ENCODE measurements at places on chromosomes 1 and 21.
A peak's percentile ranks its signal among the peaks of the same experiment; 100 is the strongest.

DNA sequence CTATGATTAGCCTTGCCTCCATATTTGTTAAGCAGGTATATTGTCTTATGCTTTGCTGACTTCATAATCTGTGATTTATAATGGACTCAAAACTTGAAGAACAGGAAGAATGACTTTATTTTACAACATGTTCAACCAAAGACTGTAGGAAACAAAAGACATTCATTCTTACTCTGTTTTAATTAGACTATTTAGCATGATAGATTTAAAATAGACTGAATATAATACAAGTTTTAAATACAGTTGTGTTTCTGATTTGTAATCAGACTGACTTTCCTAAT is 63.1 kb downstream of the CDC14A start:
- no peak for DNase-seq

DNA sequence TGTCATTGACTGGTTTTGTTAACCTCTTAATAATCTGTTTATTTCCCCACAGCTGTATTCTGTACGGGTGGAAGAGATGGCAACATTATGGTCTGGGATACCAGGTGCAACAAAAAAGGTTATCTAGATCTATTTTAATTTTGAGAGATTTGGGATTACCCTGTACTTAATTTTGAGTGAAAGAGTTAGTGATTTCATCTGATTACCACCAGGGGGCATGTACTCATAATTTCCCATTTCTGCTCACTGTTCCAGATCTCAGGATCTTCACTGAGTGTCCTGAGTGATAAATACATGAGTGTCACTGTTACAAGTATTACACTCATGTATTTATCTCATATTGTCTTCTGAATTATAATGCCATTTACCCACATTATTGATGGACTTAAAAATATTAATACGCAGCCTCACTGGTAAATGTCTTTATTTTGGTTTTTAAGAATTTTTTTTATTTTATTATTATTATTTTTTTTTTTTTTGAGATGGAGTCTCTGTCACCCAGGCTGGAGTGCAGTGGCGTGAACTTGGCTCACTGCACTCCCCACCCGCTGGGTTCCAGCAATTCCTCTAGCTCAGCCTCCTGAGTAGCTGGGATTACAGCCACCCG is 27.4 kb downstream of the DTL start:
- DNase-seq: peak; percentile 63

GRCh38 chr1:232111611-232112010 is 485.0 kb downstream of the DISC1 start:
- DNase-seq: no peak

DNA sequence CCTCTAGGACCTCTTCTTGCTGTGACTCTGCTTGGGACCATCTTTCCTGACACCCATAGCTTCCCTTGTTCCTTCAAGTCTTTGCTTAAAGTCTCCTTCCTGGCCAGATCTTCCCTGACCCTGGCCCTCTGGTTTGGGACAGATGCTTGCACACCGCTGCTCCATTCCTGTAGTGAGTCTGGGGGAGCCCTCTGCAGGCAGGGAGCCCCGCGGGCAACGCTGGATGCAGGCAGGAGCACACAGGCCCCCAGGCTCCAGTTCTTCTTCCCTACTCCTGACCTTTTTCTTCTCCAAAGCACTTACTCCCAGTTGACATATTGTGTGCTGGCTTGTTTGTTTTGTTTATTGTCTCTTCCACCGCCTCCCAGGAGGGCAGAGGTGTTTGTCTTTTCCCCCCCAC is 413.4 kb downstream of the CAMTA1 start:
- no peak for DNase-seq

GRCh38 chr1:160193091-160193819 is 2.9 kb downstream of the CASQ1 start:
- DNase-seq: peak; percentile 89

DNA sequence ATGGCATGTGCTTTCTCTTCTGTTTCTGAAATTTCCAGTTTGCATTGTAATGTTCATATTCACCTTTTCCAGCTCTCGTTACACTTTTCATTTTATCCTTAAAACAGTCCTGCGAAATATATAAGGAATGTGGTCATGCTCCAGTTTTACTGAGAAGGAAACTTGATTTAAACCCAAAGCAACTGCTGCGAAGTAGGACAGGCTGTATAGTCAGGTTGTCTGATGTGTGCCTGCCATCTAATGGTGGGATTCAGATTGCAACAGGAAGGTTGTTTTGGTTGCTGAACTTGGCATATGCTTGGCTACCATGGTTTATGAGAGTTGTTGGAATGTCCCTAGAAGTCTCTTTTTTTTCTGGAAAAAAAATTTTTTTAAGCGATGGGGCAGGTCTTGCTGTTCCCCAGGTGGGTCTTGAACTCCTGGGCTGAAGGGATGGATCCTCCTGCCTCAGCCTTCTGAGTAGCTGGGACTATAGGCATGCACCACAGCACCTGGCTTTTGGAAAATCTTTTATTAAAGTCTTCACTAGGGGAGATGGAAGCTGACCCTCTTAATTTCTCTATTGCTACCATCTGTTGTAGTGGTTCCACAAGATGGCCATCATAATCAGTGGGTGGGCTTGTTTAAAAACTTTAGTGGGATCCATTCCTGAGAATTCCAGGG is 86.9 kb downstream of the UCK2 start:
- peak; percentile 92 for DNase-seq

DNA sequence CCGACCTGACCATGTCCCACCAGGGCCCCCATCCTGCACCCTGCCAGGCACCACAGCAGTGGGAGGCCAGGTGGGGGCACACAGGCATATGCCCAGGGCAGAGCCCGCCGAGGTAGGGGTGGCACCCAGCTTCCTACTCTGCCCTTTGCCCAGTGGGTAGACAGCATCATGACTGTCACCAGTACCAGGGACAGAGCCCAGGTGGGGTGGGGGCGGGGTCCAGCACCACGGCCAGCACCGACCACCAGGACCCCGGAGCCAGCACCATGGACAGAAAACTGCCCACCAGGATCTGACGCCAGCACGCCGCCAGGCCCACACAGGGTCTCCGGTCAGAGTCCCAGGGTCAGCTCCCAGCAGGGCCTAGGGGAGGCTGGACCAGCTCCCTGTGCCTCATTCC is 3.8 kb downstream of the TAS1R3 start:
- DNase-seq: no peak

GRCh38 chr1:211653293-211653692 is 22.1 kb downstream of the NEK2 start:
- no peak for DNase-seq

- DNase-seq: no peak
Measured at GRCh38 chr1:229430761-229431283, 3.1 kb downstream of the ACTA1 start.

GRCh38 chr1:169491845-169492281 is 6.1 kb upstream of the SLC19A2 start:
- DNase-seq: no peak

- no peak for DNase-seq
Measured at GRCh38 chr1:187744665-187745064, 915.9 kb downstream of the PLA2G4A start.

GRCh38 chr1:24111996-24112779 is at the start of gene MYOM3:
TSS of gene MYOM3 (minus strand) at chr1:24112135. CDS start at chr1:24108636, 3,499 bp downstream.
- DNase-seq: peak; percentile 63

DNA sequence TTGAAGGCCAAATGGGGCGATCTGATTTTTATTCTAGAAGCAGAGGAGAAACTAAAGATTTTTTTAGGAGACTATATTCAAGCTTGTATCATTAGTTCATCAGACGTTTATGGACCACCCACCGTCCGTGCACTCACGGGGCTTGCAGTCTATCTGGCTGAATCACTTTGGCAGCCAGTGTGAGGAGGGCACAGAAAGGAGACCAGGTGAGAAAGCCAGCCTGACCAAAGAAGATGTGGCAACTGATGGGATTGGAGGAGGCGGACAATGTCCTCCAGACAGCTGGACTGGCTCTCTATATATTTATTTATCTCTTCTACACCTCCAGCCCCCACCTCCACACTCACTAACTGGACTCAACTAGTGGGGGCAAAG is 822 bp upstream of the ELOVL1 start:
- no peak for DNase-seq

GRCh38 chr1:87684194-87684593 is 355.5 kb downstream of the LMO4 start:
- peak; percentile 18 for DNase-seq

- DNase-seq: no peak
Measured at GRCh38 chr1:204418174-204419063, 6.8 kb upstream of the PPP1R15B start.

GRCh38 chr1:31084782-31085569 is 19.5 kb upstream of the PUM1 start:
- no peak for DNase-seq

- DNase-seq: peak; percentile 44
Measured at GRCh38 chr1:24443241-24443656, 27.6 kb downstream of the NIPAL3 start.

GRCh38 chr1:26994020-26994786 is 711 bp downstream of the TRNP1 start:
- DNase-seq: no peak

DNA sequence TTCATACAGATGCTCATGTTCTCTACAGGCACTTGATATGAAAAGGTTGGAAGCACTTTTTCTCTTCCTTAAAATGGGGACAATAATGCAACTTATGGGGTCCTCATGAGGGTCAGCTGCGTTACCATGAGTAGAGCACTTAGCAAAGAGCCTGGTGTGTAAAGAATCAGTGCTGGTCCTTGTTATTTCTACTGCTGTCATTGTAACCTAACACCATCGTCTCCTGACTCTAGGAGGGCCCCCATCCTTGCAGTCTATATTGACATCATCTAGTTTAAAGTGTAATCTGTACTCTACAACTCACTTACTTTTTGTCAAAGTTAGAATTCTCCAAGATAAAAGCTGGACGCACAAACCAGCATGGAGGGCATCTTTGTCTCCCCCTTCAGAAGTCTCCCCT is 2.4 kb downstream of the CAPN9 start:
- no peak for DNase-seq

GRCh38 chr1:211017075-211017718 is 116.8 kb downstream of the KCNH1 start:
- no peak for DNase-seq

- DNase-seq: no peak
Measured at GRCh38 chr1:24341260-24341659, 22.1 kb downstream of the GRHL3 start.

DNA sequence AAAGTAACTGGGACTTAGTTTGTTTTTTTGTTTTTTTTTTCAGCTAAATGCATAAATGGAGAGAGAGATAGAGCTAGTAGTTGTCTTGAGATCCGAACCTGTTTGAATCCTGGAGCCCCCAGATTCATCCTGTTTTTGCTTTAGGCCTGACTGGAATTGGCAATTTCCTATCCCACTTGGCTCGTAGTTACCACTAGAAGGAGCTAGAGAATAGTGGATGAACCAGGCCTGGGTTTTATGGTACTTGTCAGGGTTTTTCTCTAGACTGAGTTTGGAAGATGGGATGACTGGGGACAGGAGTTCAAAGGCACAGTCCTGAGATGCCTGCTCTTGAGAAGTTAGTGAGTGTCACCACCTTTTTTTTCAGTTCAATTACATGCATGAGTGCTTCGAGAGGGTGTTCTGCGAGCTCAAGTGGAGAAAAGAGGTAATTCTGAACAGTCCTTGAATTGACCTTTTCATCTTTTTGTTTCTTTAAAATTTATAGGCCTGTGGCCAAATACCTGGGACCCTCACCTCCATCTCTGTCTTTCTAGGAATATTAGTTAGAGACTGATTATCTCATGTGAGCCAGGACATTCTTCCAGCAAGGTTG is 23.4 kb downstream of the CELF3 start:
- DNase-seq: peak; percentile 60

DNA sequence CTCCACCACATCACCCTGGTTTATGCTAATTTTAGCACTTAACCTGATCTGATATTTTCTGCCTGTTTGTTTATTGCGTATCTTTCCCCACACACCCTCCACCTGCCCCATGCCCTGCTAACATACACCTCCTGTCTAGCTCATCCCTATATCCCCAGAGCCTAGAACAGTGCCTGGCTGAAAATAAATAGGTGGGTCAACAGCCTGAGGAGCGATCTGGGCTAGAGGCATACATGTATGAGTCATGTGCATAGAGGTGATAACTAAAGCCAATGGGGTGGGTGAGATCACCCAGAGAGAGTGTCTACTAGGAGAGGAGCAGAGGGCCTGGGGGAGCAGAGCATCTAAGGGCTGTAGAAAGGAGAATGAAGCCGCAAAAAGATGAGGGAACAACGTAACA is 2.7 kb downstream of the HTR1D start:
- no peak for DNase-seq

DNA sequence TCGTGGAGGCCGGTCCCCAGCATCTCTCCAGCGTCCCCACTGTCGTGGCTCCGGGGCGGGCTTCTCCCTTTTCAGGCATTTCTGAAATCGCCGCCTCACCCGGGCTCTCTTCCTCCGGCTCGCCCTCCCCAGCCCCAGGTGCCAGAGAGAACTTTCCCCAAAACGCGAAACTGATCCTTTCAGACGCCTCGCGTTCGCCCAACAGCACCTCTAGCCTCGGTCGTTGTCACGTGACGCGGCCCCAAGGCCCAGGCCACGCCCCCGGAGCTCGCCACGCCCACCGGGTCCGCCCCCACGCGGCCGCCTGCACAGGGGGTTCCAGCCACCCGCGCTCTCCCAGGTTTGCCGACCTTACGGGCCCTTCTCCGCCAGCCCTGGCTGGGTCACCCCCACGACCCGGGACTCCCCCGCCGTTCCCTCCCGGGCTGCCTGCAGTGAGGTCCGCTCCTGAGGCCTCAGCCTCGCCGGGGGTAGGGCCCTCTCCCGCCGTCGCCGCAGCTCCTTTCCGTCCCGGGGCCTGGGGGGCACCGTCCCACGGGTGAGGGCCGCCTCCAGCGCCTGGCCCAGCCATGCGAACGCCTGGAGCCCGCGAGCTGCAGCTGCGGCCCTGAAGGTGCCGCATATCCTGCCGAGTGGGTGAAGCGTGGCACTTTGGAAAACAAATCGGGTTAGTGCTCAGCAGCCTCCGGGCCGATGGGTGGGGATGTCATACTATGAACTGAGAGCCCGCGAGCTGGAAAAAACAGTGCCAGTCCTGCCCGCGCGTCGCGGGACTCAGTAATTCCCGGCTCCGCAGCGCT is 21.0 kb downstream of the H3-3A start:
- DNase-seq: peak; percentile 92

- no peak for DNase-seq
Measured at GRCh38 chr1:27116232-27116631, 38.7 kb downstream of the SLC9A1 start.

DNA sequence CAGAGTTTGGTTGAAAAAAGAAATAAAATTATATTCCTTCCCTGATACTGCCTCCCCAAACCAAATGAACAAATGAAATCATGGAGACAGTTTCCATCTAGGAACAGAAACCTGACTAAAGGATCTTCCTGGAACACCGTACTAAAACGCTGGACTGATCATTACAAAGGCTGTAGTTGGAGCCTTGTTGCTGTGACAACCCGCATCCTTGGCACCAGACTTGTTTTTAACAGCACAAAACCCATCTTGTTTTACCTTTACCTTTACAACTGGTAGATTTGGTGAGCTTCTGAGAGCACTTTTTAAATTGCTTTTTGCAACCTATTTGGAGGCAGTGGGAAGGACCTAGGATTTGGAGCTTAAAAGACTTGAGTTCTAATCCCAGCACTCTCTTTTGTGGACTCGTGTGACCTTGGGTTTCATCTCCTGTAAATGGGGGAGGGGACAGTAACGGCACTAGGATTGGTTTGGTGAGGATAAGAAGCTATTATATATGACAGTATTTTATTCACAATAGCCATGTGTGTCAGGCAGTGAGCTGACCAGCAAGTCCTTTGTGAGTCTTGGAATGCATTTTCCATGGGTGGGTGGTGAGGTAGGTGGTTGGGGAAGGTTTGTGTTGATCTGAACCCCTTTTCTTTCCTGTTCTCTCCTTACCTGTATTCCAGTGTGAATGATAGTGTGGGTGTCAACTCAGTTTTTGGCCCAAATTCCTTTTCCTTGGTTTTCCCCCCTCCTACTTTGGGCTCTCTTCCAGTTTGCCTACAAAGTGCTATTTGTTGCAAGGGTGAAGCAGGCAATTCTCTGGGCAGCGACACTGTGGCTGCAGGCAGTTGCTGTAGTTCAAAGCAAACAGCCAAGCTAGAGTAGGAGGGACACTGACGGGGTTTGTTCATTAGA is 12.6 kb downstream of the LRRC8D start:
- DNase-seq: peak; percentile 95
